ENCODE measurements at places on chromosomes 6 and 20.
A peak's percentile ranks its signal among the peaks of the same experiment; 100 is the strongest.

DNA sequence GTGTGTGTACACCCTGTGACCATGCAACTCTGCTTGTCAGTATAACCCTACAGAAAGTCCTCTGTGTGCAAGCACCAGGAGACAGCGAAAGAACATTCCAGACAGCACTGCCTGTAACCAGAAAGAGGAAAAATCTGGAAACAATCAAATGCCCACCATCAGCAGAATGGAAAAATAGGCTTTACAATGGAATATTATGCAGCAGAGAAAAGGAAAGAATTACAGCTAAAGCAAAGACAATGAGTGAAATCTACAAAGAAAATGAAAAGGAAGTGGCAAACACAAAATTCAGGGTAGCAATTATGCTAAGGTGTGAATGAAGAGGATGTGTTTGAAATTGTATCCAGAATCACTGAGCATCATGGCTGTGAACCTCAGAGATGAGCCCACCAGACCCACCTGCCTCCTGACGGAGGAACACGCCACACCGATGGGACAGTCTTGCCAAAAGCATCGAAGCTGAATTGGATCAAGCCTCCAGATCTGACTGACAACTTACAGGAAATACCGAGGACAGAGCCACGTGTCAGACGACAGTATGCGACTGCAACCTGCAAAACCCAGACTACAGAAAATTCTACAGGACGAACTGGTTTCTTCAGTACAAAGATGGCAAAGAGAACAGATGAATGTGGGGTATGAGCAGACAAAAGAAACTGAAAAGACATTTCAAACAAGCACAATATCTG is 133.2 kb downstream of the NFATC2 start:
- no peak for DNase-seq

GRCh38 chr20:15318682-15319081 is 981.3 kb upstream of the FLRT3 start:
- DNase-seq, result no peak

- no peak for DNase-seq
These were observed 7.3 kb downstream of the BPHL start for GRCh38 chr6:3125815-3126214.

DNA sequence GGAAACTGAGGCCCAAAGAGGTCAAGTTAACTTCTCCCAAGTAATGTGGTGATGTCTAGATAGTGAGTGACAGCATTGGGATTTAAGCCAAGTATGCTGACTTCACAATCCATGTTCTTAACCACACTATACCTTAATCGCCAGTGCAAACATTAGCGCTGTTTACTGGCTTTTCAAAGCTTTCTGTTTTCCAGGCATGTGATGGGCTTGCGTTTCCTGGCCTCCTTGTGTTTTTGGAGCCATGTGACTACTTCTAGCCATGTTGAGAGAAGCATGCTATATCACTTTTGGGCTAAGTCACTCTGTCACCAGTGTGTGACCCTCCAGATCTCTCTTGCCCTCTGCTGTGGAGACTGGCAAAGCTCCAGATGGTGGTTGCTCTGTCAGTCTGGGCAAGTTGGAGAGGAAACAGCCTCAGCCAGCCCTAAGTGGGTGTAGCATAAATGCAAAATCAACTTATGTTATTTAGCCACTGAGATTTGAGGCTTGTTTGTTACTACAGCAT is 76.9 kb downstream of the ANKRD6 start:
- no peak for DNase-seq

DNA sequence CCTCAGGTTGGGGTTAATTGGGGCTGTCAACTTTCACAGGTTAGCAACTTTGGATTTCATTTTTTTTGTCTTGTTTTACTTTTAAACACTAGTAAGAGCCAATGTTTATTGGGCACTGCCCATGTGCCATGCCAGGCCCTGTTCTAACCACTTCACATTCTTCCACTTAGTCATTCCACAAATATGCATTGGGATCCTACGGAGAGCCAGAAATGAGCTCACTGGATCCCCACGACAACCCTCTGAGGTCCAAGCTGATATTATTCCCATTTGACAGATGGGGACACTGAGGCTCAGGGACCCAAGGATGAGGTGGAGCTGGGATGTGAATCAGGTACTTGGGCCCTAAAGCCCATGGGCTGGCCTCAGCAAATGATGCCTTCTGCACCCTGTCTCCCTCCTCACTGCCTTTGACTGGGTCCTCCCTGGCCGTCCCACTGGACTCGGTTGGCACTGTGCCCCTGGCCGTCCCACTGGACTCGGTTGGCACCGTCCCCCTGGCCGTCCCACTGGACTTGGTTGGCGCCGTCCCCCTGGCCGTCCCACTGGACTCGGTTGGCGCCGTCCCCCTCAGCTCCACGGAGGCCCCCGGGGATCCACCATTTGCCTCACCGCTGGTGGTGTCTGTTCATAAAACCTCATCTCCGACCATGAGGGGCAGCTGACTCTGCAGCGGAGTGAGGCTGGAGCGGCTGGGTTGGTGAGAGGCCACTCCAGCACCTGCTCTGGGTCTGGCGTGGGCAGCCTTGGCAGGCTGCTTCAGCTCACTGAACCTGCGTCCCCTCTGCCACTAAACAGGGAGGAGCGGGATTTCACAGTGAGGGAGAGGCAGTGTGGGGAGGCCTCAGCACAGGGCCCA is 4.8 kb upstream of the PMEPA1 start:
- DNase-seq, result no peak

GRCh38 chr20:9052136-9052535 is 16.8 kb upstream of the PLCB4 start:
- DNase-seq, result no peak

DNA sequence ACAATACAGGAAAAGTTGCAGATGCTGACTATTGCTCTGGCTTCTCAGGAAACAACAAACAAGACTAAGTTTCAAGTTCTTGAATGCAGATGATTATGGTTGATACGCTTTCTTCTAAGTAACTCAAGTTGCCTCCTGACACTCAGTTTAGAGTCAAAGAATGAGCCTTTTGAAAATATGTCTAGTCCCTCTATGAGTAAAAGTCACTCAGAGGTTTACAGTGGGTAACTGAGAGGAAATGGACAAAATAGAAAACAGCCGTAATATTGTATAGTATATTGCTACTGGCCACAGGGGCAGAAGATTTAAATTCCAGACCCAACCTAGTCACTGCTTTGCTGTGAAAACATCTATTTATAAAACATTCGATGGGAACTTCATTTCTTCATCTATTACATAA is 280.0 kb upstream of the ID4 start:
- DNase-seq, result no peak

DNA sequence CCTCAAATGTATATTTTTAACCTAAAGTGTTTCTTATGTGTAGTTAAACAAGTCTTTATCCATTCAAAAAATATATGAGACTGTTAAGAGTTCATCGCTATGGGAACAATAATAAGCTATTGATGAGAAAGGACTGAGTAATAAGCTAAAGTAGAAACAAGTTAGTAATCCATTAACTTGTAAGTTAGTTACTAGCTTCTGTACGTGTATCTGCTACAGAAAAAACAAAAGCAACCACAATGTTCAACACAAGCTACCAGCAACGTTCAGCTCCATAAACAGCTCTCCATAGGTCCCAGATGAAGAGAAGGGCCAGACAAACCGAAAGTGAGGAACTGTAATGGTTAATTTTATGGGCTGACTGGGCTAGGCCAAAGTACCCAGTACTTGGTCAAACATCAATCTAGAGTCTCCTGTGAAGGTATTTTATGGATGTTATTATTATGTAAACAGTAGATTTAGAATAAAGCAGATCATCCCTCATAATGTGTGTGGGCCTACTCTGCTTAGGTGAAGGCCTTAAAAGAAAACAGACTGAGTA is 33.8 kb upstream of the FAM135A start:
- no peak for DNase-seq

DNA sequence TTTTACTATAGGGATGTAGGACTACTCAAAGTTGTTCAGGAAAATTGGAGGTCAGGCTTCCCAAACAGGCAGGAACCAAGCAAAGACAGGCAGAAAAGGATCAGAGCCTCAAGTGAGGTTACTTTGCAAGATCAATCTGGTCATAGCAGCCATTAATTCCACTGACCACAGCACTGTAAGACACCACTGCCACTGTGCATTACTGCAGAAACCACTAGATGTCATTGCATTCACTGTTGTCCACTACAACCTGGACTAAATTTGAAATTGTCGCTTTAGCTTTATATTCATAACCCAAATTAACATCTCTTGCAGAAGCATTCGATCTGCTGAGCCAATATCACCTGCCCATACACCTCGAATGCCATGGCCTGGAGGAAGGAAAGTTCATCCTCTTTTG is 126.9 kb upstream of the UFL1 start:
- DNase-seq, result no peak

DNA sequence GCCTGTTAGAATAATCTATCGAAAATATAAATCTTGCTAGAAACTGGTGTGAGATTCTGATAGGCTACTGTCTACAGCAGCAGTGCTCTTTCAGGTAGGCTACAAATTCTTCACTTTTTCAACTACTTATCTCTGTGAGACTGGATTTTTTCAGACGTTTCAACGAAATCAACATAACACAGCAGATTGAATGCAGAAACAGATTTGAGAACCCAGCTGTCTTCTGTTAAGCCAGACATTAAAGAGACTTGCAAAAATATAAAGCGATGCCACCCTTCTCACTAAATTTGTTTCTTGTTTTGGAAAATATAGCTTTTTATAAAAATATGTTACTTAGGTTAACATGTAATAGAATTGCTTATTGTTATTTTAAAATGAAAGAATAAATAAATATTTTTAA is 140.6 kb upstream of the PHACTR1 start:
- DNase-seq, result no peak

GRCh38 chr6:14354919-14355572 is 237.5 kb downstream of the CD83 start:
- peak; percentile 78 for DNase-seq

DNA sequence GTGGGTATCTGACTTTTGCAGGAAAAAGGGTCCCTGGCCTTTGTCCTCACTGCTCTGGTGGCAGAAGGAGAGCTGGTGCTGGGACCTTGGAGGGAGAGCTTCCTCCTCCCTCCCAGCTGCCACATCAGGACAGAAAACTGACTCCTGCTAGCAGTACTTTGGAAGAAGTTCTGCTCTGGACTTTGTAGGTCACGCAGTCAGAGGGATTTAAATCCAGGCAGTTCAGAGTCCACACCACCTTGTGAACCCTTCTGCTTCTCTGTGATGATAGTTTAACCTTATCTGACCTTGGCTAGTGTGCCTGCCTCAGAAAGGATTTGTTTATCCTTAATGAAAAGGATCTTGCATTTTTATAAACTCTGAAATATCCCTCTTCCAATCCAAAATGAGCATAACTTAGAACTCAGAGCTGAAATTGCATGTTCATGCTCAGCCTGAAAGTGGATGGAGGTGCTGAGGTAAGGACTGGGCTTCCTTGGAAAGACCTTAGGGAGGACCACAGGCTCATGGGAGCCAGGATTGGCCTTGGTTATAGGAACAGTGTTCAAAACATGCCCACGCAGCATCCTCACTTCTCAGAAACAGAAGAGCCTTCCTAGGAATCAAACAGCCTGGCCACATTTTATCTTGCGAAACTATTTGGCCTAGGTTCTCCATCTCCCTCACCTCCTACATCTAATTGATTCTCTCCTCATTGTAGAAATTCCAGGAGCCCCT is 123.9 kb upstream of the SASH1 start:
- no peak for DNase-seq

DNA sequence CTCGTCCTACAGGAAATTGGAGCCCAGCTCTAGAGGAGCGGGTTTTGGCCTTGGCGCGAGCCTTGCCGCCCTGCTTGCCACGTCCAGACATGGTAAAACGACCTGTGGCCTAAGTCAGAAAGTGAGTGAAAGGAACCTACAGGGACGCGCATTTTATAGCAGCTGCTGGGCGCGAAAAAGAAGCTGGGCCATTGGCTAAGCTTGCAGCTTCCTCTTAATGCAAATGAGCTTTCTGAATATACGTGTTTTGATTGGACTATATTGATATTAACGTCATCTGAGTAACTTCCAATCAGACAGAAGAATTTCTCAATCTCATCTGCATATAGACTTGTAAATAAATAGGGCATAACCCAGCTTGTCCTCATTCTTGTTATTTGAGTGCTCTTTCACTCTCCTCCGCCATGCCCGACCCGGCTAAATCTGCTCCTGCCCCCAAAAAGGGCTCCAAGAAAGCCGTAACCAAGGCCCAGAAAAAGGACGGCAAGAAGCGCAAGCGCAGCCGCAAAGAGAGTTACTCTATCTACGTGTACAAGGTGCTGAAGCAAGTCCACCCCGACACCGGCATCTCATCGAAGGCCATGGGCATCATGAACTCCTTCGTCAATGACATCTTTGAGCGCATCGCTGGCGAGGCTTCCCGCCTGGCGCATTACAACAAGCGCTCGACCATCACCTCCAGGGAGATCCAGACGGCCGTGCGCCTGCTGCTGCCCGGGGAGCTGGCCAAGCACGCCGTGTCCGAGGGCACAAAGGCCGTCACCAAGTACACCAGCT is 18.9 kb downstream of the OR2B2 start:
- peak; percentile 93 for DNase-seq

GRCh38 chr20:57166568-57167291 is 99.7 kb downstream of the BMP7 start:
- DNase-seq, result no peak

DNA sequence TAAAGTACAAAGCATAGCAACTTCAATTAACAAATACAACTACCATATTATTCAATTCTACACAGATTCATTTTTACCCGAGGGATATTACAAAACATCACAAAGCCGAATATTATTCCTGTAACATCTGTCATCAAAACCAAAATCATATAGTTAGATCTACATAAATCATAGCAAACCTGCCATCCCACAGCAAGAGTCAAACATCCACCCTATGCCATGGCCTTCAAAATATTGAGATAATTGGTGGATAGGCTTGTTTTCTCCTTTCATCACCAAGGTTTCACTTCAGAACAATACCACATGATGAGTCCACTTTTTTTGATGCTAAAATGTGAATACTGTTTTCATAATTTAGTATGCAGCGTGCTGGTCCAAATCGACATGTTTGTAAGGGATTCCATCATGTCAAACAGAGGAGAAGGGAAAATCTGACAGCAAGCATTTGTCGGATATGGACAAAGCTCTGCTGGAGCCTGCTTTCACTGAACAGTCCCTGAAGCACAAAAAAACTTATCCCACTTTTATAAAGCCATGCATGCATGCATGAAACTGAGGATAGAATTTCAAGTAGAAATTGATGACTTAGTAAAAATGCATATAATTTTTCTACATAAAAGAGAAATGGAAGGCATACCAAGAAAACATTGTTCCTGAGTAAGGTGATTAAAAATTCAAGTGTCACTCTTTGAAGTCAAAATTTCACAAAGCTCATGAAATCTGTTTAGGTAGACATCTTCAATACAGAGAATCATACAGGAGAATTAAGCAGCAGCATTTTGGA is 494.1 kb downstream of the HACE1 start:
- no peak for DNase-seq

- DNase-seq, result no peak
These were observed 83.7 kb downstream of the TMEM242 start for GRCh38 chr6:157239671-157240058.

- no peak for DNase-seq
These were observed 218.9 kb downstream of the EYA4 start for GRCh38 chr6:133460101-133460500.

DNA sequence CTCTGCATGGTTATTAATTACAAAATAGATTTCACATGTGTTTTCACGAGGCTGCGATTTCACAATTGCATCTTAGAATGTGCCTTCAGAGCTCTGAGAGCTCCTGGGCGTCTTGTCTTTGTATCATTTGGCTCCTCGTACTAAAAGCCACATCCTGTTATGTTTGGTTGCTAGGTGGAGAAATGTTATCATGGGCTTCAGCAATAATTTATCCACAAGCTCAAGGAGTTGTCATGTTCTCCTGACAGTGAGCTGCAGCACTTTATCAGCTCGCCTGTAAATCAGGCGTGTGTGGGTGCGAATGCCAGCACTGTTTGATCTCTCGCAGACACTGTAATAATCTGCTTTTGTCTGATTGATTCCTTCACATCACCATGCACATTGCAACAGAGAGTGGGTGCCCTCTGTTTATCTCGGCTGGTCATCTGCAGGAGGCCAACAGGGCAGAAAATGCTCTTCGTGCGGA is 218.6 kb upstream of the ZFP64 start:
- peak; percentile 95 for DNase-seq
